Activated CD4-positive, alpha-beta T cell treated with anti-CD3 and anti-CD28 coated beads, Interleukin-2, amount 10 ng/mL, durations not matched to agents 24 days and 14 days (primary cell): ENCODE measurements at places on chromosomes 12 and 14. TPM values are rescaled to one million over a fixed set of nuclear protein-coding genes. Genes with fewer than 3 reads are reported as not detected.
A peak's percentile ranks its signal among the peaks of the same experiment; 100 is the strongest.

Gene RPGRIP1
- not detected in 2 replicates for total RNA-seq

DNA sequence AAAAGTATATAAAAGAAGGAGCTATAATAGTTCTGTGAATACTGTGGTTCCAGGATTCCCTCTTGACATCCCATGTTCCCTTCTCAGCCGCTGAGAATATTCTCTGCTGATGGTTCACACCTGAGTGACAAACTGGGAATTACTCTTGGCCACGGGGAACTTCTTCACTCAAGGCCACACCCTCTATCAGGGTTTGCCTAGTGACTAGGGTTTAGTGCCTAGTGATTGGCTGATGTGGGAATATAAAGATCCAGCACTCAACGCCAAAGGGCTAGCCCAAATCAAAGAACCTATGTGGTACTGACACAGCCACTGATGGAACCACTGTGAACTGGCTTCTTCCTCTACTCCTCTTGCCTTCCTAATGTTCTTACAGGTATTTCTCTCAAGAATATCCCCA lies 248.4 kb downstream of the ASCL1 start:
- H3K4me1 ChIP-seq: no peaks in the 10 kb centered on the region
- H3K27me3 ChIP-seq: peaks cover 7% of the 10 kb centered on the region
- no peak overlapping the region for H3K27ac ChIP-seq
- H3K4me3 ChIP-seq: no peak overlapping the region
- no peak for DNase-seq

GRCh38 chr12:131151558-131152345 lies 198.0 kb downstream of the ADGRD1 start:
- peaks cover 4% of the 10 kb centered on the region for H3K27me3 ChIP-seq
- no peaks in the 10 kb centered on the region for H3K36me3 ChIP-seq
- no peak overlapping the region for H3K4me3 ChIP-seq

Gene CRY1
- 23.8 and 26.0 TPM in 2 replicates for total RNA-seq

DNA sequence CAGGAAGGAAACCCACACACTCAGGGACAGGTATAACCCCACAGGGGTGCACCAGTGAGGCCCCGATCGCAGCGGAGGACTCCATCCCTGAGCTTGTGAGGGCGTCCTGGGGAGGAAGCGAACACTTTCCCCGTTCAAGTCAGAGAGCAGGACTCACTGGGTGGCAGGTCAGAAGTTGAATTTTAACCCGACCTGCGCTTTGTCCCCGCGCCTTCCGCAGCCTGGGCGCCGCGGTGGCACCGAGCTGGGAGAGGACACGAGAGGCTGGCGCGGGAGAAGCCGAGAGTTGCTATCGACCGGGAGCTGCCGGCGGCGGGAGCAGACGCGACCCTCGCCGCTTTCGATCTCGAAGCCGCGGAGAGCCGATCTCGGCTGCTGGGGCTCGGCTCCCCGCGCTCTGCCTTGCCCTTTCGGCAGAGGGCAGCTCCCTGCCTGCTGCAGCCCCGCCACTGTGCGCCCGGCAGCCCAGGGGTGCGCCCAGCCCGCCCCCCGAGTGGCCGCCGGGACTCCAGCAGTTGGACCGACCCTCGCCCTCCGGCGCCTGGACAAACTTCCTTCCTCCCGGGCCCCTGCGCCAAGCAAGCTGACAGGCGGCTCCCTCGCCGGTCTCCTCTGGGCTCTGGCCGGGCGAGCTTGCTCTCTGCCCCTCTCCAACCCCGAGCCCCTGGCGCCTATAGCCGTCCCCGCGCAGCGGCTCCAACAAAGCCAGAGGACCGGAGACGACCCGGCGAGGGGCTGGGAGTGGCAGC lies 918 bp downstream of the LIN7A start:
- peaks cover 6% of the 10 kb centered on the region for H3K4me1 ChIP-seq
- peak overlapping the region; percentile 55 for H3K4me3 ChIP-seq
- H3K27ac ChIP-seq: no peak overlapping the region
- H3K27me3 ChIP-seq: peaks cover 33% of the 10 kb centered on the region
- H3K36me3 ChIP-seq: no peaks in the 10 kb centered on the region
- DNase-seq: peak; percentile 54
